ENCODE measurements at places on chromosomes 13 and 19.

DNA sequence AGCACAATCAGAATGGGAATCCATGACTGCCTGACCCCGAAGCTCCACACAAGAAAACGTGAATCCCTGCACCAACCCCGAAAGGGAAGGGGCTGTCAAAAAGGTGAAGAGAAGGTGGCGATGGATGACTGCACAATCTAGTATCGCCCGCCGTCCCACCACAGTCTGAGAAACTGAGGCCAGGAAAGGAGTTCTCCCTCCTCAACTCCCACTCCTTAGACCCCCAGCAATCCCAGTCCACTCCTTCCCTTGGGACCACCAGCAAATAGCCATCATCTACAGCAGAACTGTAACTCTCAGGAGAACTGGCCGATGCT lies 451 bp downstream of the NOSIP start:
- no peak for DNase-seq

- no peak for DNase-seq
Measured at GRCh38 chr19:4267101-4267900, 11.8 kb upstream of the SHD start.

GRCh38 chr19:38277969-38278680 lies 13.8 kb downstream of the SPINT2 start:
- no peak for DNase-seq

DNA sequence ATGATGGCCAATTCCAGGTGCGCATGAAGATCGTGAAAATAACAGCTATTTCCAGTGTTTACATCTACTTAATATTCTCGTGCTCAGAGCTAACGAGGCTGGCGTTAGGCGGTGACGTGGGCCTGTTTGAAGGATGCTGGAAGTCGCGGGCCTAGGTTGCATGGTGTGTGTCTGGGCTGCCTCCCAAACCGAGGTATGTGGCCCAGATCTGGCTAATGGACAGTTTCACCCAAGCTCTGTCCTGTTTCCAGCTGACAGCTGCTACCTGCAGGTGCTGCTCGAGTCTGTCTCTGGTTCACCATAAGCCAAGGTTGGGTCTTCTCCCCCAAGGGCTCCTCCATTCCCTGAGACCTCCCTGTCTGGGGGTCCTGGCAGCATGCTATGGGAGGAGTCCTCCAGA lies 40.5 kb upstream of the KCTD15 start:
- no peak for DNase-seq

DNA sequence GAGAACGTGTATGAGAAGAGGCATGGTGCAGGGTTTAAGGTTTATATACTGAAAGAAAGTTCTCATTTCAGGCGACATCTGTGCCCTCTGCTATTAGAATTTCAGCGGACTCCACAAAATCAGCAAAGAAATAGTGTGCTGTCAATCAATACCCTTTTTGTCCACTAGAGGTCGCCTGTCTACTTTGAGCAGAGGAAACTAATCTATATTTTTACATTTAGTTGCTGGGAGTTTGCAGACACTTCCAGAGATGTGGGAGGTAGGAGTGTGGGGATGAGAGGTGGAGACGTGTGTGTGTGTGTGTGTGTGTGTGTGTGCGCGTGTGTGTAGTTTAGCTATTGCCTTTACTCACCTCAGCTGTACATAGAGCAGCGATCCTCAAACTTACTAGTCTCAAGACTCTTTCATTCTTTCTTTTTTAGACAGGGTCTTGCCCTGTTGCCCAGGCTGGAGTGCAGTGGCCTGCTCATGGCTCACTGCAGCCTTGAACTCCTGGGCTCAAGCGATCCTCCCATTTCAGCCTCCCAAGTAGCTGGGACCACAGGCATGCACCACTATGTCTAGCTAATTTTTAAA lies 9.7 kb downstream of the INAFM1 start:
- DNase-seq: no peak
